A549 (cell line): ENCODE measurements at places on chromosomes 5 and 9.
A peak's percentile ranks its signal among the peaks of the same experiment; 100 is the strongest.

DNA sequence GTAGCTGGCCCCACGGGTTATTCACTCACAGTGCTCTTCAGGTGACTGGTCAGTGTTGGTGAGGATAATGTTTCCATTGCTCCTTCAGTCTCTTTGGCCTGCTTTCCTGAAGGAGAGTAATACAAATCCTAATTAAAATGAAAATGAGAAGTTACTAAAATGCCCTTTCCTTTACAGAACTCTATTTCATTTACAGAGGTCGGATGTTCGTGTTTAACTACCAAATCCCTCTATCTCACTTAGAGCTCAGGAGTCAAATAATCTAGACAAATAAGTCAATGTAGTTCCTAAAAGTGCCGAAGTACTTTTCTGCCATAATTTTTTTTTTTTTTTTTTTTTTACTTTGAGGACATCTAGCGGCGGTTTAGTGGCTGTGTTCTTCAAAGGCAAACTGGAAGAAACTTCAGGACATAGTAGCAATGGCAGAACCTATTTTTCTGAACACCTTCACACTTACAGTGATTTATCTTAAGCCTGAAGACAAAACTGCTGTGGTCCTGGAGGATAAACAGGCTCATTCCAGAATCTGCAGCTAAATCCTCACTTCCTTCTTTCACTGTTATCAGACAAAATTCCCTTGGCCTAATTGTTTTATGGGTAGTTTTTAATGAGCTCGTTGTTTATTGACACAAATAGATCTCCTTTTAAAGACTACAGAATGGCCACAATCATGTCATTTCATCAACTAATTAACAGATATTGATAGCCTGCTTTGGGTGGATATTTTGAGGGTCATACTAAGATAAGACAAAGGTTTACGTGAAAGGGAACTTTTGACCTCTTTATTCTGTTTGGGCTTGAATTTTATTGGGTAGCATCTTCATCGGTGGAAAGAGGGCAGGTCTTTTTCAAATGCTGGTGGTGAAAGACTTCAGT lies 207.6 kb upstream of the DMRTA1 start:
- peak; percentile 74 for DNase-seq

DNA sequence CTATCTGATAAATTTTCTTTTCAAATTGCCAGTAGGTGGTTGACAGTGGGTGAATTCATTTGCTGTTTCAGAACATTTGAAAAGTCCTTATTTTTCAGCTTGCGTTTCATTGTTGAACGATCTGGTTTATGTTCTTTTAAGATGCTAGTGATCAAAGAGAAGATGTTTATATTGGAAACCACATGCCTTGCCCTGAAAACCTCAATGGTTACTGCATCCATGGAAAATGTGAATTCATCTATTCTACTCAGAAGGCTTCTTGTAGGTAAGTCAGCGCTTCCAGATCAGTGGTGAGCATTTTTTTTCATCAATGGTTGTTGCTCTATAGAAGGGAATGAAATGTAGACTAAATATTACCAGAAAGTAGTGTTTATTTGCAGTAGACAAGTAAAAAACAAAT lies 16.6 kb upstream of the CAVIN4 start:
- no peak for DNase-seq

- DNase-seq, result no peak
These were observed 39.0 kb downstream of the GDA start for GRCh38 chr9:72188232-72188631.

- DNase-seq, result peak; percentile 68
These were observed 153.2 kb upstream of the C9orf72 start for GRCh38 chr9:27726244-27727081.

GRCh38 chr5:82749461-82749820 lies 327.8 kb downstream of the TMEM167A start:
- no peak for DNase-seq

GRCh38 chr5:97529354-97529985 lies 346.4 kb upstream of the RIOK2 start:
- DNase-seq, result no peak

DNA sequence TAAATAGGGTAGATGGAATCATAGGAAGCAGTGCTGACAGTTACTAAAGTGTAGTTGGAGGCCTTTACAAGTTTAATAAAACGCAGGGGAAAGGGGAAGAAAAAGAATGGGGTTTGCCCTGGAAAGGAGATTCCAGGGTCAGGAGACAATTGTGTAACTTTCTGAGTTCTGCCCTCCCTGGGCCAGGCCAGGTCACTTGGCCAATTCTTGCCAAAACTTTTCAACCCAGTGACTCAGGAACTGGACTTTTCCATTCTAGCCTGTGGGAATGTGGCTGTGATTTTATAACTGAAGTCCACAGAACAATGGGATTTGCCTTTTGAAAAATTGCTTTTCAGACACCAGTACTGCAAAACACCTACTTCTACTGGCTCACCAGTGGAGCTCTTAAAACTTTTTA lies 289.8 kb upstream of the ANKRD55 start:
- DNase-seq, result no peak

- no peak for DNase-seq
These were observed 40.5 kb upstream of the TBCA start for GRCh38 chr5:77816686-77817085.

DNA sequence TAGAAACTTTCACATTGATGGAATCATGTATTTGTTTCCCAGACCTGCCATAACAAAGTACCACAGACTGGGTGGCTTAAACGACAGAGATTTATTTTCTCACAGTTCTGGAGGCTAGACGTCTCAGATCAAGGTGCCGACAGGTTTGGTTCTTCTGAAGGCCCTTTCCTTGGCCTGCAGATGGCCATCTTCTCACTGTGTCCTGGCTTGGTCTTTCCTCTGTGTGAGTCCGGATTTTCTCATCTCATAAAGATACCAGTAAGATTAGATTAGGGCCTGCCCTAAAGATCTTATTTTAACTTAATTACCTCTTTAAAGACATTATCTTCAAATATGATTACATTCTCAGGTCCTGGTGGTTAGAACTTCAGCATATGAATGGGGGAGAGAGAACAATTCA lies 5.8 kb downstream of the USP20 start:
- DNase-seq, result no peak

DNA sequence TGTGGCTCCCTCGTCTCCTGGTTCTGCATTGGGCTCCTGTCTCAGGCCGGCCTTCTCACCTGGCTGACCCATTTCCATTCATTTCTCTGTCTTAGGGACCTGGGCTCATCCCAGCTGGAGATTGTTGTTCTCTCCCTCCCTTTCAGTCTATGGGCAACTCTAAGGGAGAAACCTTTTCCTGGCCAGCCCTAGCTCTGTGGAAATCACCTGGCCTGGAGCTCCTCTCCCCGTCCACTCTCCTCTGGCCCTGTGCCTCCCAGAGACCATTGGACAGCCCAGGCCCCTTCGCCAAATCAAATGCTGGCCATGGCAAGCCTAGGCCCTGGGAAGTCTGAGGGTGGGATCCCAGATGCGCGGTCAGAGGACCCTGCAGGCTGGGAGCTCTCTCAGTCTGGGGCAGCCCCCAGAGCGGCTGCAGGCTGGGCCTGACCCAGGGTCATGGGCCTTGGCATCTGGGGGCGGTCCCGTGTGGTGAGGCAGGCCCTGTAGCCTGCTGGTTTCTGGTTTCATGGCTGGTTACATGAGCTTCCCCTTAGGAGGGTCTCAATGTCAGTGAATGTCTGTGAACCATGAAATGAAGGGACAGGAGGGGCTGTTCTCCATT lies 253.5 kb downstream of the AOPEP start:
- no peak for DNase-seq

GRCh38 chr5:26940994-26941393 lies 97.4 kb downstream of the CDH9 start:
- no peak for DNase-seq

- no peak for DNase-seq
These were observed 10.3 kb downstream of the CDC37L1 start for GRCh38 chr9:4689687-4690104.

DNA sequence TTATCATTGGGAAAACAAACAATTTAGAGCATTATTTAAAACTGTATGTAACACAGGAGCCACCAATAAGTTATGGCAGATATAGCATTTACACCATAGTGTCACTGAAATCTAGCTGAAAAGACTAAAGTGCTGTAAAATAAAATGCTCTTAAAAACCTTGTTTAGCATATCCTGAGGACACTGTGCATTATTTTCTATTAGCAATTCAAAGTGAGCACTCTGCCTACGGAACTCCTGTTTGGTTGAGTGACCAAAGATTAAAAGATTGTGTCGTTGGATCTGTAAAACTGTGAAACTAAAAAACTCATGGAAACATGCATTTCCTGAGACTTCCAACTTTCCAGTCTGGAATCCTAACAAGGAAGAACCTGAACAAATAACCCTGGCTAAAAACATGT lies 95.9 kb upstream of the C6 start:
- no peak for DNase-seq

GRCh38 chr9:92654481-92655301 lies 15.2 kb downstream of the IPPK start:
- DNase-seq, result no peak

DNA sequence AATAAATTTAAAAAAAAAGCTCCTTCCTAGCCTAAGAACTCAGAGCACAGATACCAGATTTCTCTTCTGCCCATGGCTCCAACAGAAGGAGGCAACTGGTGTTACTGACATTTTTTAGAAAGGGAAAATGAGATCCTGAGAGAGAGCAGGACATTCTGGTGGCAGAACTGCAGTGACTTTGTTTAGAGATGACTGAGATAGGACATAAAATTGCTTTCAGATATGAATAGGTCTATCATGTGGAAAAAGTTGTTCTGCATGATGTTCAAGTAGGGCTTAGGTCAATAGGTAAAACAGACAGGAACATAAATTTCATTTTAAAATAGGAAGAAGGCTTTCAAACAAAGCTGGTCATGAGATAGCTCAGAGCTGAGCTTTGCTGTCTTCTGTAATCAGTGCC lies 49.6 kb downstream of the NIPAL4 start:
- DNase-seq, result no peak

GRCh38 chr5:157285310-157286035 lies 19.6 kb downstream of the CYFIP2 start:
- no peak for DNase-seq

DNA sequence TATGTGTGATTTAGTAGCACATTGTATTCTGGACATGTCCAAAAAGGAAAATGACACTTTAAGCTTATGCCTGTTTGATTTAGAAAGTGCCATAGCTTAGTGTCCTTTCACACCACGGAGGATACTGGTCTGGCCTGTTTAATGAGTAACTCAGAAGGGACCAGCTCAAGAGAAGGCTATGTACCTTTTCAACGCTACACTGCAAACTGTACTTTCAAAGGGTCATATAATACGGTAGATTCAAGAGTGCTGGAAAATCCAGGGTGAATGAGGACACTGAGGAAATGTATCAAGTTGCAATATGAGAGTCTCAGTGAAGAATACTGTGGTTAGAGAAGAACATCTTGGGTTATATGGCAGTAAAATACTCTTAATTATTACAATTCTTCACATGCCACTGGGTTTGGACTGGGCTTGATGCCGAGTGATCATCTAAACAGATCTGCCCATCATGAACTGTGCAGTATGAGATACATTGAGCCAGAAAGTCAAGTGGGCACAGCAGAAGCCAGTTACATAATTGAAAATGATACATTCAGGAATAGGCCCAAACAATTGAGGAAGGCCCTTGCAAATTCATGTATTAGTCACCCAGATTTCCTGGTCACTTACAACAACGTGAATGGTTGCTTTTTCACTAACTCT lies 1211.5 kb upstream of the CDH9 start:
- no peak for DNase-seq

- no peak for DNase-seq
These were observed 110.2 kb upstream of the LMX1B start for GRCh38 chr9:126503333-126504085.
